ENCODE measurements at places on chromosomes 6 and 20. TPM values are rescaled to one million over a fixed set of nuclear protein-coding genes. Genes with fewer than 3 reads are reported as not detected.

Gene TEAD3
- 12.0 TPM for total RNA-seq

DNA sequence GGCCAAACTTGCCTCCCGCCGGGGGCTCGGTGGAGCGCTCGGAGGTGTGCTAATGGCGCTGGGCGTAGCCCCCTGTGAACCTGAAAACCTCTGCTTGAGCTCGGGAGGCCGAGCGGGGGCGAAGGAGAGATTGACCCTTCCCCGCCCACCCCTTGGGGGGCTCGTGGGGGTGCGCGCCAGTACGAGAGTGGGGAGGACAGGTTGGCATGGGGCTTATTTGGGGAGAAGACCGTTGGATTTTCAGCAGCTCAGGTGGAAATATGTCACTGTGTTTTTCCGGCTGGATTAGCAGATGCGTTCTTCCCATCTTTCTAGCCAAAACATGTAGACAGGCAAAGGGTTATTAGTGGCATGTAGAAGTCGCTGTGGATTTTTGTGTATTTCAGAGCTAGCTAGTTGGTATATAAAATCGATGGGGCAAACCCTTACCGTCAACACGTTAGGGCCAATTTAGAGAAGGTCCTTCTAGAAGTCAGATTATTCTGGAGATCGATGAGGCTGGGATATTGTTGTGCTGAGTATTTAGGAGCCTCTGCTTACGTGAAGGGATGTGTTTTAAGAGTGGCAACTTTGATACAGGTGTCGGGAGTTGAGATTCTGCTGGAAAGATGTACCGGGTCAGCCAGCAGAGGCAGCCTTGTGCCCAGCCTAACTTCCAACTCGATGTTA, 525 bp downstream of the NCOA7 start:
- H3K36me3 ChIP-seq, result no peaks in the 10 kb centered on the region
- peak overlapping the region; percentile 78 for H3K4me3 ChIP-seq
- H3K4me1 ChIP-seq, result peaks cover 36% of the 10 kb centered on the region
- no peaks in the 10 kb centered on the region for H3K27me3 ChIP-seq
- DNase-seq, result peak; percentile 79

DNA sequence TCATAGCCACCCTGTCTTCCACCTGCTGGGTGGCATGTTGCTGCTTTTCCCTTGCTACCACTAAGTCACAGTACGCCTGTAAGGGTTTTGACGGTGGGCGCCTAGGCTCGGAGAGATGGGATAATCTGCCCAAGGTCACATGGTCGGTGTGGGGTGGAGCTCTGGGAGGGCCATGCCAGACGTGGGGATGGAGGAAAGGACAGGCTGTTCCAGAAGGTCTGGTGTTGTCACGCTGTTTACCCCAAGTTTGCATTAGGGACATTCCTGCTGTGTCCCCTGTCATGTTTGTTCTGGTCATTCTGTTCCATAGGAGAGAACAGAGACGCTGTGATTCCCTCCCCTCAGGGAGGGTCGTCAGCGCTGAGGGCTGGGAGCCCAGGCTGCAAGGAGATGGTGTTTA, 16.1 kb downstream of the IP6K3 start:
- no peaks in the 10 kb centered on the region for H3K4me1 ChIP-seq
- H3K27ac ChIP-seq, result no peak overlapping the region
- peaks cover 9% of the 10 kb centered on the region for H3K27me3 ChIP-seq
- H3K4me3 ChIP-seq, result no peak overlapping the region
- no peaks in the 10 kb centered on the region for H3K36me3 ChIP-seq

DNA sequence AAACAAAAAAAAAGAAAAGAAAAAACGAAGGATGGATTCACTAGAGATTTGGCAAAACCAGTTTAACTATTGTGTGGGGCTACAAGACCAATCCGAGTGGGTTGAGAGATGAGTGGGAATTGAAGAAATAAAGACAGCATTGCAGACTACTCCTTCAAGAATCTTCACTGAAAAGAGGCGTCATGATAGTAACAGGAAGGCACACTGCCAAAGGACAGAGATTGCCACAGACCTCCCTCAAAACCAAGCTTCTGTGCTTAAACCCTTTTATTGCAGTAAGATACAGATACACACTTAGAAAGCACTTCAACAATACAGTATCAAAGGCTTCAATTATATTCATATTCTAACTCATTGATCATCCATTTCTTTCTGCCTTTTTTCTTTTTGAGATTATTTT, 103.9 kb downstream of the IPCEF1 start:
- no peaks in the 10 kb centered on the region for H3K4me1 ChIP-seq
- DNase-seq, result peak; percentile 6
- H3K27ac ChIP-seq, result no peak overlapping the region
- H3K36me3 ChIP-seq, result no peaks in the 10 kb centered on the region
- H3K4me3 ChIP-seq, result no peak overlapping the region
- no peaks in the 10 kb centered on the region for H3K27me3 ChIP-seq

Gene RBPJL
- not detected for total RNA-seq

DNA sequence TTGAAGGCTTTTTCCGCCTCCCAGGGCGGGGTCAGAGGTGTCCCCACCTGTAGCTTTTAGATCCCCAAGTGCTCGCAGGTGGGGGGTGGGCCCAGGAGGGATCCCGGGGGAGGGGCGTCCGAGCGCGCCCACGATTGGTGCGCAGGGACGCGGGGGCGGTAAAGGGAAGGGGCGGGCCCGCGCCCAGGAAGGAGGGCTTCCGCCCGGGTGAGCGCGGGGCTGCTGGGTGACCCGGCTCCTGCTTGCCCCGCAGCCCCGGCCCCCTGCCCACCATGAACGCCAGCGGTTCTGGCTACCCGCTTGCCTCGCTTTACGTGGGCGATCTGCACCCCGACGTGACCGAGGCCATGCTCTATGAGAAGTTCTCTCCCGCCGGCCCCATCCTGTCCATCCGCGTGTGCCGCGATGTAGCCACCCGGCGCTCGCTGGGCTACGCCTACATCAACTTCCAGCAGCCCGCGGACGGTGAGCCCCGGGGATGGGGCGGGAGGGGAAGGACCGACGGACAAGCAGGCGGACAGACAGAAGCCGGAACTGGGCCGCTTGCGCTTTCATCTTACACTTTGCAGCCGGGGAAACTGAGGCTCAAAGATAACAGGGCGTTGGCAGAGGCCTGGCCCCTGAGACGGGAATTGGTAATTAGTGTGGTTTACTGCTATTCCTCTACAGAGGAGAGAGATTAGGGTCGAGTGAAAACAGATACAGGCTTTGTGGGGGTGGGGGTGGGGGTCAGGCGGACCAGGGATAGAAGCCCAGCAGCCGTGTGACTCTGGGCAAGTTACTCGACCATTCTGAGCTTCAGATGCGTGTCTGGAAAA, at the start of gene PABPC1L:
TSS of gene PABPC1L (plus strand) at position 189 of the 818 bp plus-strand sequence. CDS start at position 273, 84 bp downstream.
- H3K4me3 ChIP-seq, result peak within 1 kb of the TSS; percentile 81
- H3K36me3 ChIP-seq, result peaks cover 36% of the 10 kb centered on the region
- peaks cover 3% of the 10 kb centered on the region for H3K4me1 ChIP-seq
- DNase-seq, result peak; percentile 85
- H3K27me3 ChIP-seq, result no peaks in the 10 kb centered on the region

- H3K27ac ChIP-seq, result no peak overlapping the region
- peak; percentile 60 for DNase-seq
- no peaks in the 10 kb centered on the region for H3K36me3 ChIP-seq
- H3K27me3 ChIP-seq, result no peaks in the 10 kb centered on the region
- no peaks in the 10 kb centered on the region for H3K4me1 ChIP-seq
Measured at GRCh38 chr6:23446469-23446967, 679.5 kb upstream of the NRSN1 start.

GRCh38 chr20:44092551-44093248, 94.3 kb downstream of the JPH2 start:
- H3K36me3 ChIP-seq, result no peaks in the 10 kb centered on the region
- no peak overlapping the region for H3K4me3 ChIP-seq
- no peak overlapping the region for H3K27ac ChIP-seq
- H3K27me3 ChIP-seq, result no peaks in the 10 kb centered on the region
- peak; percentile 76 for DNase-seq
- H3K4me1 ChIP-seq, result no peaks in the 10 kb centered on the region

Gene MCHR2
- total RNA-seq, result not detected

- no peaks in the 10 kb centered on the region for H3K27me3 ChIP-seq
- no peak for DNase-seq
- H3K4me3 ChIP-seq, result no peak overlapping the region
- no peaks in the 10 kb centered on the region for H3K4me1 ChIP-seq
Measured at GRCh38 chr6:99575544-99576227, 7.2 kb upstream of the CCNC start.

DNA sequence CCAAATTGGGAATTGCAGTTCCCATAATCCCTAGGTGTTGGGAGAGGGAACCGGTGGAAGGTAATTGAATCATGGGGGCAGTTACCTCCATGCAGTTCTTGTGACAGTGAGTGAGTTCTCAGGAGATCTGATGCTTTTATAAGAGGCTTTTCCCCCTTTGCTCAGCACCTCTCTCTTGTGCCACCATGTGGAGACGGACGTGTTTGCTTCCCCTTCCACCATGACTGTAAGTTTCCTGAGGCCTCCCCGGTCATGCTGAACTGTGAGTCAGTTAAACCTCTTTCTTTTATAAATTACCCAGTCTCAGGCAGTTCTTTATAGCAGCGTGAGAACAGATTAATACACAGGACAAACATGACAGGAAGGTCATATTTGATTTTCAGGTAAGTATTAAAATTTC, 25.3 kb upstream of the HECA start:
- H3K4me1 ChIP-seq, result no peaks in the 10 kb centered on the region
- peak; percentile 45 for DNase-seq
- H3K4me3 ChIP-seq, result no peak overlapping the region

Gene STX11
- 1.1 TPM for total RNA-seq

- H3K27me3 ChIP-seq, result peaks cover 46% of the 10 kb centered on the region
- no peak within 1 kb of the TSS for H3K27ac ChIP-seq
- peak; percentile 70 for DNase-seq
- no peaks in the 10 kb centered on the region for H3K36me3 ChIP-seq
- peak within 1 kb of the TSS; percentile 95 for H3K4me3 ChIP-seq
Measured at GRCh38 chr6:170290296-170291128, at the start of gene DLL1. Gene DLL1, minus strand, starts transcription at chr6:170291078. Its CDS starts 939 bp downstream, at chr6:170290139.

- H3K4me1 ChIP-seq, result 0 out of 2 replicates have a peak, but pooled peaks cover 5% of the 10 kb centered on the region
- H3K27ac ChIP-seq, result no peak overlapping the region
- peak; percentile 20 for DNase-seq
- no peaks in the 10 kb centered on the region for H3K27me3 ChIP-seq
Measured at GRCh38 chr6:88804701-88805100, 158.7 kb downstream of the RNGTT start.

DNA sequence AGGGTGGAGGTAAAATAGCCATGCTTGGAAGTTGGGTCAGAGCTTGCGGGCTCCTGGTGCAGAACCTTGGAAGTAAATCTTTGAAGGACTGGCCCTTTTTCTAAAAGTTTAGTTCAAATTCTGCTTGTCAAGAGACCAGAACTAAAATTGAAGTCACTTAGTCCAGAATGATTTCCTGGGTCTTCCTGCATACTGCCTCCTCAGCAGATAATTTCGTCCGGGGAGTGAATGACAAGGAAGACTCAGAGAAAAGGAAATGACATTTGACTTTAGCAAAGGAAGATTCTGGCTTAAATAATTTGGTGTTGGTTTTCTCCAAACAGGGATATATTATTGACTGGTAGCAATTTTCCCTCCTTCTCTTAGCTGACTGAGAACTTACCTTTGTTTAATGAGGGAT, 1.2 kb downstream of the TM9SF4 start:
- H3K36me3 ChIP-seq, result no peaks in the 10 kb centered on the region
- H3K27ac ChIP-seq, result no peak overlapping the region
- no peak for DNase-seq
- 0 out of 2 replicates have a peak, but pooled peaks cover 4% of the 10 kb centered on the region for H3K27me3 ChIP-seq

DNA sequence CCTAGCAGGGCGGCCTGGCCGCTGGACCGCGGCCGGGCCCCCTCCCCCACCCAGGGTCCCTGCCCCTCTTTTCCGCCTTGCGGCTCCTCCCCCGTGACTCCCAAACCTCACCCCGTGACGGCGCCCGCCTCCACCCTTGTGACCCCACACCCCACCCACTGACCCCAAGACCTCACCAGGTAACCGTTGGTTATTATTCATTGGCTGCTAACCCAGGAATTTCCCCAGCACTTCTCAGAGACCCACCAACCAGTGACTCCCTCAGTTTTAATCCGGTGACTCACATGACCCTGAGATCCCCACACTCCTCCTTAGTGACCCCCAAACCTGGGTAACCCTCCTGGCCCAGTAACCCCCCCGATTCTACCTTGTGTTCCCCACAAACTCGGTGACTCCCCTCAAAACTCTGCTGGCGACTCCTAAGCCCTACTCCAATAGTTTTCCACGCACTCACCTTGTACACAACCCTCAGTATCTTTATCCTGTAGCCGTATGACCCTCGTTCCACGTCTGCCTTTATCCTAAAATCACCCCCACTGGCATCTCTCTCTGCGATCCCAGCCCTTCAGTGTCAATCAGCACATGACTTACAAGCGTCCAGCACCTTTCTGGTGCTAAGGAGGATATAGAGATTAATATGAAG, 534 bp downstream of the ZNF76 start:
- H3K27ac ChIP-seq, result peak overlapping the region; percentile 89
- H3K4me1 ChIP-seq, result peaks cover 24% of the 10 kb centered on the region
- H3K4me3 ChIP-seq, result peak overlapping the region; percentile 89
- peak; percentile 46 for DNase-seq

DNA sequence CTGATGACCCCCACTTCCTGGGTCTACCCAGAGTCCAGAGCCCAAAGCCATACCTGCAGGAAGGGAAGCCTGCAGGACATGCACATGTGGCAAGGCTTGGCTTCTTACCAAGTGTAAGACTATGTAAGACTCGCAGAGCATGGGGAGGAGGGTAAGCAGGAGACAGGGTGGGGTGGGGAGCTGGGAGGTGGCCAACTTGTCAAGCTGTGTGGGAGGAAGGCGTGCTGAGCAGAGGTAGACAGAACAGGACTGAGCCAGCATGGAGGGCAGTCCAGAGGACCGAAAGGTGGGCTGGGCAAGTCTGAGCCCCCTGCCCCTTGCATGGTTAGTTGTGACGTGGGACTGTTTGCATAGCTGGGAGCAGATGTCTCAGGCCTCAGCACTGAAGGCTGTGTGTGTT, 53.4 kb upstream of the RNF24 start:
- H3K36me3 ChIP-seq, result no peaks in the 10 kb centered on the region
- H3K27ac ChIP-seq, result no peak overlapping the region
- peaks cover 61% of the 10 kb centered on the region for H3K4me1 ChIP-seq
- no peak overlapping the region for H3K4me3 ChIP-seq
- DNase-seq, result no peak
- no peaks in the 10 kb centered on the region for H3K27me3 ChIP-seq

Data from GM23248 (cell line).